ENCODE measurements at places on chromosomes 2 and 18.

- H3K36me3 ChIP-seq: no peaks in the 10 kb centered on the region
- H3K27me3 ChIP-seq: no peaks in the 10 kb centered on the region
- H3K4me1 ChIP-seq: no peaks in the 10 kb centered on the region
- H3K27ac ChIP-seq: no peak overlapping the region
- no peak for DNase-seq
Observed at GRCh38 chr2:149246186-149246585, 84.2 kb upstream of the LYPD6 start.

- no peak overlapping the region for H3K4me3 ChIP-seq
- no peaks in the 10 kb centered on the region for H3K27me3 ChIP-seq
- H3K27ac ChIP-seq: no peak overlapping the region
- H3K4me1 ChIP-seq: no peaks in the 10 kb centered on the region
Observed at GRCh38 chr2:12804091-12804856, 87.5 kb downstream of the TRIB2 start.

- no peaks in the 10 kb centered on the region for H3K36me3 ChIP-seq
- no peak overlapping the region for H3K4me3 ChIP-seq
- no peak overlapping the region for H3K27ac ChIP-seq
- DNase-seq: no peak
- no peaks in the 10 kb centered on the region for H3K4me1 ChIP-seq
Observed at GRCh38 chr18:78782951-78783563, 196.6 kb upstream of the SALL3 start.

- no peaks in the 10 kb centered on the region for H3K27me3 ChIP-seq
- H3K4me1 ChIP-seq: peaks cover 44% of the 10 kb centered on the region
- peaks cover 6% of the 10 kb centered on the region for H3K36me3 ChIP-seq
- peak overlapping the region; percentile 31 for H3K27ac ChIP-seq
Observed at GRCh38 chr2:197152451-197153228, 157.9 kb downstream of the ANKRD44 start.

GRCh38 chr2:130966775-130967490 lies 126.3 kb downstream of the FAM168B start:
- peaks cover 27% of the 10 kb centered on the region for H3K27me3 ChIP-seq
- no peak for DNase-seq
- H3K4me1 ChIP-seq: no peaks in the 10 kb centered on the region

DNA sequence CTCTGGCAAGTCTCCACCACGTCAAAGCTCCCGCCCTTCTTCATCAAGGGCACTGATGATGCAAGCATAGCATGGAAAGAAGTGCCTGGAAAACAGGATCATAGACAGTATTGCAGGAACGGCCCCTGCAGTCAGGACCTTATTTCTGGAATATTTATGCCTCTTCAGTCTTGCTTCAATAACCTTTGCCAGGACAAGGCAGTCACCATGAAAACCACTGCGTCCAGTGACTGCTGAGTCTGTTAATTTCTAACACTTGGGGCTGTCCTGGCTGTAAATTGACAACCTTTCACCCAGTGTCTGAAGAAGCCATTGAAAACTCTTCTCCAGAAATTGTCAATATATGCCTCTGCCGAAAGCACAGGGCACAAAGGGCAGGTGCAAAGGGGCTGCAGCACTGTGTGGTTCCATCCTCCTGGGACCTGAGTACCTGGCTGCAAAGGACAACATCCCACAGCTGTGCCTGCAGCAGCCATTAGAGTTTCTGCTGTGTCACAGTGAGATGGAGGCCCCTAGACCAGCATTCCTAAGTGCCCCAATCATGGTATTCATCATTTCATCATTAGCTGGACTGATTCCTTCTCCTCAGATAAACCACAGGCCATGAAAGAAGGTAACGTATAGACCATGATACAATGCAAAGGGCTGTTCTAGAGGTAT lies 819.6 kb downstream of the RNF144A start:
- H3K4me1 ChIP-seq: peaks cover 5% of the 10 kb centered on the region
- no peak for DNase-seq
- no peak overlapping the region for H3K4me3 ChIP-seq

DNA sequence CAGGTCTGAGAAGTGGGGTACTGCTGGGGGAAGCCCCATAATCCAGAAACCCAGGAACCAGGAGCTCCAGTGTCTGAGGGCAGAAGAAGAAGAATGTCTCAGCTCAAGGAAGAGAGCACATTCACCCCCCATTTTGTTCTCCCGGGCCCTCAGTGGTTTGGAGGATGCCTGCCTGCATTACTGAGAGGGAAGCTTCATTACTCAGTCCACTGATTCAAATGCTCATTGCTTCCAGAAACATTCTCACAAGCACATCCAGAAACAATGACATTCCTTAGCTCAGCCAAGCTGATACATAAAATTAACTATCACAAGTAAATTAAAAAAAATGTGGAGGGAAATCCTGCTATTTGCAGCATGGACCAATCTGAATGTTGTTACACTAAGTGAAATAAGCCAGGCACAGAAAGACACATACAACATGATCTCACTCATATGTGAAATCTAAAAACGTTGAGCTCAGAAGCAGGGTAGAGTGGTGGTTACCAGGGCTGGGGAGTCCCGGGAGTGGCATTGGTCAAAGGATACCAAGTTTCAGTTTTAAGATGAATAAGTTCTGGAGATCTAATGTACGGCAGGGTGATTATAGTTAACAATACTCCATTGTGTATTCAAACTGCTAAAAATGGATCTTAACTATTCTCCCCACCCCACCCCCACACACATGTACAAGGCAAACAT lies 459.3 kb downstream of the GALR1 start:
- H3K4me3 ChIP-seq: no peak overlapping the region
- H3K27ac ChIP-seq: no peak overlapping the region
- H3K36me3 ChIP-seq: no peaks in the 10 kb centered on the region
- DNase-seq: no peak
- peaks cover 6% of the 10 kb centered on the region for H3K27me3 ChIP-seq
- H3K4me1 ChIP-seq: no peaks in the 10 kb centered on the region

DNA sequence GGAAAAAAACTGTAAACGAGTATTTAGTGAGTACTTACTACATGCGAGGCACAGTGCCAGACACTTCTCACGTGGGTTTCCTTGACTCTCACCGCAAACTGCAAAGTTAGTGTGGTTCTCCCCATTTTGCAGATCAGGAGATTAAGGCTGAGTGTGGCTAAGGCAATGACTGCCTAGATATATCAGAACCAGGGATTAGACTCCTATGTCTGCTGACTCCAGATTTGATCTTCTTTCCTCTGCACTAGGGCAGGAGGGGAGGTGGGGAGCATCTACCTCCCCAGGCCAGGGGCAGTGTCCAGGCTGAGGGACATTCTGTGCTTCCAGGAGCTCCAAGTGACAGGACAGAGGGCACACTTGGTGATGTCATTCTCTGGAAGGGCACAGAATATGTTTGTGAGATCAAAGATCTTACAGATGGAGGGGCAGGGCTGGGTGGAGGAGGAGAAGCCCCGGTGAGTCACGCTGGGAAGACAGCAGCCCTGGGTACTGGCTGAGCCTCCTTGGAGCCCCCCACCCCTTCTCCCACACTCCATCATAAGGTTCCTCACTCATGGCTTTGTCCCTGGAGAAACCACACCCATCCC lies 92.4 kb downstream of the RHOB start:
- H3K36me3 ChIP-seq: no peaks in the 10 kb centered on the region
- no peak overlapping the region for H3K27ac ChIP-seq
- no peaks in the 10 kb centered on the region for H3K4me1 ChIP-seq
- no peaks in the 10 kb centered on the region for H3K27me3 ChIP-seq
- no peak overlapping the region for H3K4me3 ChIP-seq
- DNase-seq: no peak

- no peak overlapping the region for H3K27ac ChIP-seq
- no peak overlapping the region for H3K4me3 ChIP-seq
- H3K27me3 ChIP-seq: no peaks in the 10 kb centered on the region
Observed at GRCh38 chr18:22710673-22711191, 222.4 kb upstream of the RBBP8 start.

GRCh38 chr2:23624915-23625314 lies 239.9 kb downstream of the KLHL29 start:
- no peak overlapping the region for H3K27ac ChIP-seq
- no peak overlapping the region for H3K4me3 ChIP-seq
- H3K27me3 ChIP-seq: peaks cover 2% of the 10 kb centered on the region
- no peak for DNase-seq
- no peaks in the 10 kb centered on the region for H3K36me3 ChIP-seq

DNA sequence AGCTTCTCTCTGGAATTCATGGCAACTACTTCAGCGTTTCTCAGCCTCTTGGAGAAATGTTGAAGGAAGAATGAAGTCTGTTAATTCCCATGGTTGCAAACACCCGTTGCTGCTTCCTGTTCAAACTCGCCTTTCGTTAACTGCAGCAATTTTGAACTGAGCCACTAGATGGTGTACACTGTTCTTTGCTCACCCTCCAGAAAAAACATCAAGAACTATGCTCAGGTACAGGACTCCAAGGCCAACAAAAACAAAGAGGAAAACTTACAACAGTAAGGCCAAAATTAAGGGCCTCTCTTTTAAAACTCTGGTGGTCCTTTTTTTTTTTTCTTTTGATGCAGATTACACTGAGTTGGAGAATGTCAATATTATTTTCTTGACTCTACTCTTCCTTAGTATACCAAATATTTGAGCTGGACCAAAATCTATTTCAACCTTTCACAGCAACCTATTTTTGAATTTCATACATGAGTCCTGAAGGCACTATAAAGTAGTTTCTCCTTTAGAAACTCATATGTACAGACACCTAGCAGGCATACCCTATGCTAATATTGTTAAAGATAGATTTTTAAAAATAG lies 58.2 kb downstream of the KLHL14 start:
- H3K4me1 ChIP-seq: no peaks in the 10 kb centered on the region
- DNase-seq: no peak
- no peak overlapping the region for H3K4me3 ChIP-seq
- H3K27me3 ChIP-seq: no peaks in the 10 kb centered on the region

GRCh38 chr2:38315707-38316333 lies 61.3 kb downstream of the ATL2 start:
- no peaks in the 10 kb centered on the region for H3K27me3 ChIP-seq
- peaks cover 41% of the 10 kb centered on the region for H3K36me3 ChIP-seq
- DNase-seq: no peak
- no peak overlapping the region for H3K4me3 ChIP-seq
- no peak overlapping the region for H3K27ac ChIP-seq

GRCh38 chr2:112140899-112141625 lies 2.9 kb downstream of the FBLN7 start:
- H3K27me3 ChIP-seq: peaks cover 10% of the 10 kb centered on the region
- H3K36me3 ChIP-seq: no peaks in the 10 kb centered on the region
- H3K4me3 ChIP-seq: no peak overlapping the region
- DNase-seq: no peak
- no peak overlapping the region for H3K27ac ChIP-seq
- peaks cover 15% of the 10 kb centered on the region for H3K4me1 ChIP-seq

GRCh38 chr18:23260926-23261590 lies 125.8 kb downstream of the CABLES1 start:
- H3K27ac ChIP-seq: no peak overlapping the region
- no peaks in the 10 kb centered on the region for H3K36me3 ChIP-seq
- DNase-seq: no peak

DNA sequence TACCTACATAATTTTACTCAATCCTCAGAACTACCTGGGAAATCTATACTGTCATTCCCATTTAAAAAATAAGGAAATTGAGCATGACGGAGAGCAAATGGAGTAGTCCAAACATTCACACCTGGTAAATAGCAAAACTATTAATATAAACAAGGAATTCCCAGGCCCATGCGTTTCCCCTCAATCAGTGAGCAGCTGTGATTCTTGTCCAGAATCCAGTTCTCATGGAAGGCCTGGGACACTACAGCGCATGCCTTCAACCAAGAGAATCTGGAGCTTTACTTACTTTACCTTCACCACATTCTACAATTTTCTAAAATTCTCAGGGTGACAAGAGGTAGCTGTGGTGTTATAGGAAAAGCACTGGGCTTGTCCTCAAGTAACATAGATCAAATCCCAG lies 259.0 kb downstream of the LRATD1 start:
- DNase-seq: no peak
- H3K27ac ChIP-seq: no peak overlapping the region
- H3K4me3 ChIP-seq: no peak overlapping the region
- H3K27me3 ChIP-seq: no peaks in the 10 kb centered on the region
- no peaks in the 10 kb centered on the region for H3K36me3 ChIP-seq

DNA sequence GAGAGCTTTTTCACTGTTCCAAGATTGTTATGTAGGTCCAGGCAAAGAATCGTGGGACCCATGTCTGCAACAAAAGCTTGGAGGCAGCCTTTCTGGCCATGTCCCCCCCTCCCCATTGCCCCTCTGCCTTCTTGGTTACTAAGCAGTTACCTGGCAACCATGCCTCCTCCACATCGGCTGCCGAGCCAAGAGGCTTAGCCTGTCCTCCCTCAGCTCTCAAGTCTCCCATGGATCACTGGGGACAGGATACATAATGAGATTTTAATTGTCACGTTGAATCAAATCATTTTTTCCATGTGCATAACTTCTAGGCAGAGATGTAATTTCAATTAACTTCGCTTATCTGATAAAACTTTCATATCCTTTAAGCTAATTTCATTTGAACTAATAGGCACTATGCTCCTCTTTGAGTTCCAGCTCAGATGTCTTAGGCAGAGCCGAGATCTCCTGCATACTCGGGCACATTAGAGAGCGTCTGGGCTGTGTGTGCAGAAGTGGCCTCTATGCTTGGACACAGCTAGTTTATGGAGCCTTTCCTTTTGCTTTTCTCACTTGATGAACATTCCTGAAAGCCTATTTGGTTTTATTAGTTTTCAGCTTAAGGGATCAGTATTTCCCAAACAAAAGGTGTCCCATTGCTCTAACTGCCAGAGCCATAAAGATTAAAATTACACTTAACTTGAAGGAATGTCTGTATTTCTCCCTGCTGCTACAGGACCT lies 80.7 kb downstream of the LYPD1 start:
- no peaks in the 10 kb centered on the region for H3K36me3 ChIP-seq
- no peaks in the 10 kb centered on the region for H3K4me1 ChIP-seq
- no peak for DNase-seq
- no peak overlapping the region for H3K4me3 ChIP-seq
- H3K27me3 ChIP-seq: no peaks in the 10 kb centered on the region

- DNase-seq: no peak
- peaks cover 3% of the 10 kb centered on the region for H3K4me1 ChIP-seq
- H3K27ac ChIP-seq: no peak overlapping the region
- H3K4me3 ChIP-seq: no peak overlapping the region
- no peaks in the 10 kb centered on the region for H3K27me3 ChIP-seq
Observed at GRCh38 chr2:119841550-119841949, 81.8 kb downstream of the PTPN4 start.

DNA sequence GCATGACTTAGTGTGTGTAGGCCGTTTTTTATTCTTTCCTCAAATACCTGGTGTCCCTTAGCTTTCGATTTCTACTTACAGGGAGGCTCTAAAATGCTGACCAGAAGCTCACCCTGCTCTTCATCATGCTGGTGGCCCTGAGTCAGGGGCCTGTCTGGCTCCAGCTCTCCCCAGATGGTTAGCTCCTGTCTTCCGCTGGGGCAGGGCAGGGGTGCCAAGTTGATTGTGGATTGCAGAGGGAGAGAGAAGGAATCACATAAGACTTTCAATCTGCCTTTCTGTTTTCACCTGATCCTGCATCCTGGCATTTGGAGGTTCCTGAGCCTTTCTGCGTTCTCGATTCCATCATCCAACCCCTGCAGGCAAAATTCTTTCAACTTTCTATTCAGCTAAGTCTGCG lies 4.2 kb downstream of the CIB4 start:
- no peak overlapping the region for H3K27ac ChIP-seq
- H3K27me3 ChIP-seq: peaks cover 9% of the 10 kb centered on the region
- H3K4me1 ChIP-seq: no peaks in the 10 kb centered on the region
- DNase-seq: no peak
- no peaks in the 10 kb centered on the region for H3K36me3 ChIP-seq

GRCh38 chr2:129929321-129930290 lies 49.9 kb upstream of the RAB6C start:
- no peak for DNase-seq
- no peak overlapping the region for H3K4me3 ChIP-seq
- no peak overlapping the region for H3K27ac ChIP-seq
- H3K27me3 ChIP-seq: peaks cover 3% of the 10 kb centered on the region
- no peaks in the 10 kb centered on the region for H3K36me3 ChIP-seq
